ENCODE measurements at places on chromosomes 7 and 10. TPM values are rescaled to one million over a fixed set of nuclear protein-coding genes. Genes with fewer than 3 reads are reported as not detected.

- DNase-seq = no peak
Measured at GRCh38 chr7:105512415-105512814, 9.7 kb downstream of the PUS7 start.

GRCh38 chr7:41333511-41333910, 369.4 kb downstream of the INHBA start:
- peak; percentile 62 for DNase-seq

GRCh38 chr7:131608116-131608500, 51.7 kb upstream of the PODXL start:
- DNase-seq = no peak

DNA sequence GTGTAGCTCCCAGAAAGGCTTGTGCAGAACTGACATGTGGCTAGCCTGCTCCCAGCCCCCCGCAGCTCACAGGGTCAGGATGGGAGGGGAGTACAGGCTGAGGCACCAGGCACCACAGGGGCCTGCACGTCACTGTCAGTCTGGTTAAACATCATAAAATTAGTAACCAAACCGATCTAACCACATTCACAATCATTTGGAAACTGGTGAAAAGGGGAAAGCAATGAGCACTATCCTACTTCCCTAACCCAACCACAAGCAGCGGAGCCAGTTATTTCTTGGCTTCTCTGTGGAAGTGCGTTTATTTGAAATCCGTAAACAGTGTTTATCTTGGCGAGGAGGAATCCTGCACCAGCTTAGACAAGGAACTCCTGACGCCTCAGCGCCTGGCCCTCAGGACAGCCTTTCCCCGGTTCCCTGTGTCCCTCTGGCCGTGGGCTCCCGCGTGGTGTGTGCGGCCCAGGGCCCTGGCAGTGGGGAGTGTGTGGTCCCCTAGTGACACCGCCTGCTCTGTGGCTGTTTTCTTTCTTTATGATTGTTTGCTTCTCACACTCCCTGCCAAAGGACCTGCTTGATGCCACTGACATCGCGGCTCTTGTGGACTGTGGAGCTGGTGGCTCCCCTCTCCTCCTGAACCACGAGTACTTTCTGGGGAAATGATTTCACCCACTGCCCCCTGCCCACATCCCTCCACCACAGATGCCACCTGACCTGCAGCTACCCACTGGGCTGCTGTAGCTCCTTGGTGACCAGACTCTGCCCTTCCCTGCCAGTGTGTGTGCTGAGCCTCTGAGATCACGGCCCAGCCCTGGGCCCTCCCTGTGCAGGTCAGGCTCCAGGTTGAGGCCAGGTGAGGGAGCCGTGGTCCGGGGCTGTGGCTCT, 38.0 kb downstream of the INPP5A start:
- peak; percentile 93 for DNase-seq

GPRIN2 gene
- total RNA-seq = not detected

SH2B2 gene
- 1.8 TPM for total RNA-seq

DNA sequence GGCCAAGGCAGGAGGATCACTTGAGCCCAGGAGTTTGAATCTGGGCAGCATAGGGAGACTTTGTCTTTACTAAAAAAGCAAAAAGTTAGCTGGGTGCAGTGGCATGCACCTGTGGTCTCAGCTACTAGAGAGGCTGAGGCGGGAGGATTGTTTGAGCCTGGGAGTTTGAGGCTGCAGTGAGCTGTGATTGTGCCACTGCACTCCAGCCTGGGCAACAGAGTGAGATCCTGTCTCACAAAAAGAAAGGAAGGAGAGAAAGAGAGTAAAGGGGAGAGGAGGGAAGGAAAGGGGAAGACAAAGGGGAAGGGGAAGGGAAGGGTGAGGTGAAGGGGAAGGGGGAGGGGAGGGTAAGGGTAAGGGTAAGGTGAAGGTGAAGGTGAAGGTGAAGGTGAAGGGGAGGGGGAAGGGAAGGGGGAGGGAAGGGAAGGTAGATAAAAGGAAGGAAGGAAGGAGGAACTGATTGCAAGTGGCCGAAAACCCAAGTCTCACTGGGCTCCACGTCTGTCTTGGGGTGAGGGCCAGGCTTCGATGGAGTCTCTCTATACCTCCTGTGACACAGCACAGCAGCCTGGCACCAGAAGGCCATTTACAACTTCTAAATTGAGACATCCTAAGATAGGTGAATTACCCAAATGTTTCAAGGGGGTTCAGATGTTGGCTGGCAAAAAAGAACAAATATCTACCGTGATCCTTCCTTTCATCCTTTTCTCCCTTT, 4.0 kb upstream of the KLRG2 start:
- no peak for DNase-seq

- DNase-seq = no peak
Measured at GRCh38 chr10:27410153-27410552, 94.0 kb upstream of the RAB18 start.

CSTF2T gene
- total RNA-seq = 21.5 TPM

DNA sequence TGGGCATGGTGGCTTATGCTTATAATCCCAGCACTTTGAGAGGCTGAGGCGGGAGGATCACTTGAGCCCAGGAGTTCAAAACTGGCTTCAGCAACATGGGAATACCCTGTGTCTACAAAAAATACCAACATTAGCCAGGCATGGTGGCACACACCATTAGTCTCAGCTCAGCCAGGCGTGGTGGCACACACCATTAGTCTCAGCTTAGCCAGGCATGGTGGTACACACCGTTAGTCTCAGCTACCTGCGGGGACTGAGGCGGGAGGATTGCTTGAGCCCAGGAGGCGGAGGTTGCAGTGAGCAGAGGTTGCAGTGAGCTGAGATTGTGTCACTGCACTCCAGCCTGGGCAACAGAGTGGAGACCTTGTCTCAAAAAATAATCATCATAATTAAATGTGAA, 9.0 kb downstream of the LRRC27 start:
- no peak for DNase-seq

DNA sequence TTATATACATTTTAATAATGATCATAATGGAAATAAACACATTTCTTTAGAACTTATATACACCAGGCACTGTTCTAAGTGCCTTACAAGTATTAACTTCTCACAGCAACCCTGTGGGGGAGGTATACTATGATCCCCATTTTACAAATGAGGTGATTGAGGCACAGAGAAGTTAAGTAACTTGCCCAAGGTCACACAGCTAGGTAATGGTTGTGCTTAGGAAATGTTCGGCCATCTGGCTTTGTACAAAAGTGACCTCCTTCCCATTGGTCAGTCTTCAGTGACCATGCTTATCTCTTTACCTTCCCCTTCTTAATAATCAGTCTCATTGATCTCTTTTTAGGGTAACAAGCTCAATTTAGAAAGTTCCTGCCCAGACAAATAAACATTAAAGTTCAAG, 158.8 kb downstream of the KIAA1217 start:
- no peak for DNase-seq

DNA sequence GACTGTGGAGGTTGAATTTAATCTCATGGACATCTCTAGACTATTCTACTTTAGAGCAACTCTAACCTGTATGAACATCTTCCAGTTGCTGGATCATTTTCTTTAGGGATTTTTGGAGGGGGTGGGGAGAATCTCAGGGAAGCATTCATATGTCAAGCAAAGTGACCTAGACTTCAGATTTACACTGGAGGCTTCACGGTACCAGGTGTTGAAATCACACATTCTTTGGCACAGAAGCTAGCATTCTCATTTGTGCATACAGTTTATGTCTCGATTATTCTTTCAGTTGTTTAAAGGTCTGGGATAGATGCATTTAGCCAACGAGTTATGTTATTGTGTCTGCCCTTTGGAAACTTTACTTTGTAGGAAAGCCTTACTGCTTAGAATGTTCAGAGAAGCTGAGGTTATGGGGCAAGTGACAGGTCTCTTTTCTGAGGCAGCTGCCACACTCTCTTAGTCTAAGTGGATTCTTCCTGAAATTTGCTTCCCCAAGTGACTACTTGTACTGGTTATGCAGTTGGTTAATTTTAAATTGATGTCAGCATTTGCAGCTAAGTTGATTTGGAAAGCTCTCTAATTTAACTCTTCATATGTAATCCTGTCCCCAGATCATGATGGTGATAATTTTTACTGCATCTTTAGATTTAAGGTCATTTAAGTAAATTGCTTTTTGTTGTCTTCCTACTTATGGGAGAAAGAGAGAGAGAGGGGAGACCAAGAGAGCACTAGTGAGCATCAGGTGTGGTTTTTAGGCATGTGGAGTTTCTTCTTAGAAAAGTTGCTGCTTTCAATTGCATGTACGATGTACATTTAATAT, 153.8 kb downstream of the PRKG1 start:
- no peak for DNase-seq

CTAGE8 gene
- total RNA-seq = 0.16 TPM

SEMA3E gene
- total RNA-seq = 9.4 TPM

DNA sequence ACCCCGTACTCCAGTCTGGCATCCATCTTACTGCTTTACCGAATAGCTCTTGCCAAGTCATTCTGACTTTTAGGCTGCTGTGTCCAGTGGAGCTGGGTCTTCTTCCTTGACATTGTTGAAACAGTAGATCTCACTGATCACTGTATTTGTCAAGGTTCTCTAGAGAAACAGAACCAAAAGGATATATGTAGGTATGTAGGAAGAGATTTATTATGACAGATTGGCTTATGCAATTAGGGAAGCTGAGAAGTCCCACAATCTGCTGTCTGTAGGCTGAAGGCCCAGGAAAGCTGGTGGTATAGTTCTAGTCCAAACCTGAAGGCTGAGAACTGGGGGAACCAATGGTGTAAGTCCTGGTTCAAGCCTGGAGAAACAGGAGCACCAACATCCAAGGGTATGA, 12.1 kb upstream of the PRRT4 start:
- no peak for DNase-seq

- DNase-seq = peak; percentile 32
Measured at GRCh38 chr7:69365651-69366192, 232.6 kb upstream of the AUTS2 start.

- no peak for DNase-seq
Measured at GRCh38 chr7:125246706-125247105, 317.1 kb upstream of the POT1 start.

DNA sequence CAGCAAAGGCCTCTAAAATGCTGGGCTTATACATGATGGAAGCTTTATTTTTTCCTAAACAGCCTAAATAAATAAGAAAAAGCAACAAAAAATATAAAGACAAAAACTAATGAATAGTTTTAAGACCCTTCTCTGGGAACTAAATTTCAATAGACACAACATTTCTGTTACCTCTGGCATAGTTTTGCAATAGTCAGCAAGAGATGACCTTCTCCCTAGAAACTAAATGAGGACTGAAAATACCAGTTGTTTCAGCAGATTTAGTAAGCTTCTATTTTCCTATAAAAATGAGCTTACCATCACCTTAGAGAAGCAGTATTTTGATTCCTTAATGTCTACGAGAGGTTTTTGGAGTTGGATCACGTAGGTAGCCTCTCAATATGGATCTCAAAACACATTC, 471.4 kb upstream of the NRP1 start:
- no peak for DNase-seq

NKX2-3 gene
- not detected for total RNA-seq

MCM10 gene
- 15.1 TPM for total RNA-seq

- DNase-seq = no peak
Measured at GRCh38 chr10:61891906-61892585, 9.5 kb upstream of the ARID5B start.

DNA sequence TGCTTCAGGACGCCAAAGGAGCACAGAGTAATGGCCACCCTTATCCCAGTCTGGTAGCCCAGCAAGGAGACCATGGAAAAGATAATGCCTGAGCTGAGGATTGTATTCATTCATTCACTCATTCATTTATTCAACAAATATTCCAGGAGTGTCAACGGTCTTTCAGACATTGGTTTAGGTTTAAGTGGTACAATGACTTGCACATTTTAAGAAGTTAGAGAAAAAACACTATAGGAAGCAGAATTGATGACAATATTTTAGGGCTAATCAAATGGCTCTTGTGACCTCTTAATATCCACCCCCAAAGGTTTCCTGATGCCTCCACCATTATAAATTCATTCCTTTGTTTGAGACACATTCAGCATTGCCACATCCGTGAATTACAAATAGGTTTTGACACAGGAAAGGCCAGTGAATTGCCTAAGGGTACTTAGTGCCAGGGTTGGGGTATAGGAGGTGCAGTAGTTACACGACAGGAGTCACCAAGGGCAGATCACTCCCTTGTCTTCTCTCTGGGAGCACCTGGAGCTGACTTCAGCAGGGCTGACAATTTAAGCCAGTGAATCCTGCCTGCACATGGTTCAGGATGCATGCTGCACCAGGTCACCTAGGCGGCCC, 269.5 kb downstream of the CREB5 start:
- no peak for DNase-seq

GRCh38 chr10:51488766-51489408, 210.5 kb downstream of the CSTF2T start:
- no peak for DNase-seq

DNA sequence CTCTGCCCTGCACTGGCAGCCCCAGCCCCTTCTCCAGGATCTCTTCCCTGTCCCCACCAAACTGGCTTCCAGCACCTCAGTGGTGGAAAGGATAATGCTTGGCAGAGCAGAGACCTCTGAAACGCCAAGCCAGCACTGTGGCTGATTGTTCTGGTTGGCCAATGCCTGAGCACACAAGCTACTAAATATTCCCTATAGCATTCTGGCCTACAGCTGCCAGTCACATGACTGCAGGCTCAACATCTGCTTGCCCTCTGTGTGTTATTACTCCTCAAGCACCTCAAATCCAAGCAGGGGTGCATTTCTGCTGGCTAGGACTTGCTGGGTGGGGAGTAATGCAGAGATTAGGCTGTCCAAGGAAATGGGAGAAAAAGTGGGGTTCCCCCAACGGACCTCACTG, 6.1 kb downstream of the TBATA start:
- DNase-seq = no peak

CYP3A7 gene
- total RNA-seq = not detected

NOS3 gene
- 0.29 TPM for total RNA-seq

DNA sequence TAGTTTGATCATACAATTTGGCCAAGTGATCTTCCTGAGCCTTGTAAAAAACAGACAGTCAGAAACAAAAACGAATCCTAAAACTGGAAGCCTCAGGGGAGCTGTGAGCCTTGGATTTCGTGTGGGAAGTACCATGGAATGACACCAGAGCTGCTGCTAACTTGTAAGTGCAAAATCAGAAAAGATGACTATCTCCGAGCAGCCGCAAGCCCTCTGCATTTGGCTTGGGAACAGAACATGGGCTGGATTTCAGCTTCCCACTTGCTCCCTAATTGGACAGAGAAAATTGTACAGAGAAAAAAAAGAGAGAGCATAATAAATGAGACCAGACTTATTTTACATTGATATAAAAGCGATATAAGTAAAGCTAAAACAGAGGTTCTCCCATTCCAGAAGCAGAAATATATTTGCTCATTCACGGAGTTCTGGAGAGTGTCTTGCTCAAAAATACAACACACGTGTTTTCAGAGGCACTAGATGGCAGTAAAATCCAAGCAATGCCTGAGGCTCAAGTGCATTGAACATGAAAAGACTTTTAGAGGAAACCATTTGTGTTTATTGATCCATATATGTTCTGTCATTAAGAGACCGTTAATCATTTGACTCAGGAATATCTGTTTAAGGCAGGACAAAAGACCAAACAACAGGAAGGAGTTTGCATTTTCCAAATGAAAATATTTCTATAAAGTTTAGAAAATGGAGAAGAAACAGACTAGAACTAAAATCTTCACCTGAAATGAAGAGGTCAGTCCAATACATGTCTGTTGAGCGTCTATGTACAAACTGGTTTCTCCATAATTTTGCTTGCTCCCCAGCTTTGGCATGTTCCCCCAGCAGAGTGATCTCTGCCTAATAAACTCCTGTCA, 78.3 kb upstream of the SLC26A5 start:
- peak; percentile 48 for DNase-seq

All from H4 (cell line).